Renal pelvis (tissue), 12 donors: ENCODE measurements at places on chromosomes 16 and 17. TPM values are rescaled to one million over a fixed set of nuclear protein-coding genes. Genes with fewer than 3 reads are reported as not detected.

The ZNF205 gene
- polyA plus RNA-seq = 20.3 TPM

The KRTAP2-2 gene
- polyA plus RNA-seq = not detected

The BRD7 gene
- 116 TPM for polyA plus RNA-seq

The KLHL10 gene
- polyA plus RNA-seq = 0.27 TPM

The WWOX gene
- 36.4 TPM for polyA plus RNA-seq

The KRTAP9-8 gene
- polyA plus RNA-seq = not detected

The FZD2 gene
- polyA plus RNA-seq = 38.2 TPM

The ZPBP2 gene
- polyA plus RNA-seq = not detected

The ZNF18 gene
- 11.0 TPM for polyA plus RNA-seq

The PYY gene
- 0.19 TPM for polyA plus RNA-seq

The SMIM5 gene
- polyA plus RNA-seq = 8.1 TPM

The SMIM36 gene
- not detected for polyA plus RNA-seq

The KRT15 gene
- polyA plus RNA-seq = 2.9 TPM

The IRX5 gene
- polyA plus RNA-seq = 9.3 TPM

The GRB7 gene
- 56.5 TPM for polyA plus RNA-seq

GRCh38 chr16:80440667-80441066 lies 100.1 kb upstream of the DYNLRB2 start:
- DNase-seq = no peak

DNA sequence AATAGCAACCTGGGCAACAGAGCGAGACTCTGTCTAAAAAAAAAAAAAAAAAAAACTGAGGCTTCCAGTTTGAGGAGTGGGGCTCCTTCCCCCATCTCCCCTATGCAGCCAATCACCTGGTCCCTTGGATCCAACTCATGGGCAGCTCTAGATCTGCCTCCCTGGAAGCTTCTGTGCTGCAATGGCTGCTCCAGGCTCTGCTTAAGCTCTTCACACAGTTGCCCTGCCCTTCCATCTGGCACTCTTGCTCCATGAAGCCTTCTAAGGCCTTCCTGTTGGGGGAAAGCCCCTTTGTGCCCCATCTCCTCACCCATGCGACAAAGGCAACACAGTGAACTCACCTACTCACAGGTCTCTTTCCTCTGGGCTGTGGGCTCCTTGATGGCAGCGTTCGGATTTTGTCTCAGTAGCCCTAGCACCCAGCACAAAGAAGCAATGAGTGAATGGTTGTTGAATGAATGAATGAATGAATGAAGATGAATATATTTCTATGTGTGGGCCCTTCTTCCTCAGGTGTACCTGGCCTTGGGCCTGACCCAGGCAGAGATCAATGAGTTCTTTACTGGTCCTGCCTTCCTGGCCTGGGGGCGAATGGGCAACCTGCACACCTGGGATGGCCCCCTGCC lies 1.9 kb downstream of the NAGLU start:
- no peak for DNase-seq

DNA sequence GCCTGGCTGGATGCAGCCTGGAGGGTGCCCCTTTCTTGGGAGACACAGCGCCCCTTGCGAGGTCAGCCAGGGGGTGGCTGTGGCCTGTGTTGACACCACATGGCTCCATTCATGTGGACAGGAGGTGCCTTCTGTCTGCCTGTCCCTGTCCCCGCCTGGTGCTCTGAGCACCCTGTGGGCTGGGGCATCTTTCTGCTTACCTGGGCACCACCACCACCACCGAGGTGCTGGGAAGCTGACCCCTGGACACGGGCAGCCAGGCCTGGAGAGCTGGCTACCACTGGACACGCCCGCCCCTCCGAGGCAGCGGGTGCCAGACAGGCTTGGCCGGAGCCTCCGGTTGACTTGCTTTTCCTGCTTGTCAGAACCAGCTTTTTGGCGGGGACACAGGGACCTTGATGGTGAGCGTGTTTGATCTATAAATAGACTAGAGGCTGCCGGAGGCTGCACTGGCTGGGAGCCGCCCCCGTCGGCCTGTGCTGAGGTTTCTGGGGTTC lies 121.3 kb upstream of the GSE1 start:
- no peak for DNase-seq

DNA sequence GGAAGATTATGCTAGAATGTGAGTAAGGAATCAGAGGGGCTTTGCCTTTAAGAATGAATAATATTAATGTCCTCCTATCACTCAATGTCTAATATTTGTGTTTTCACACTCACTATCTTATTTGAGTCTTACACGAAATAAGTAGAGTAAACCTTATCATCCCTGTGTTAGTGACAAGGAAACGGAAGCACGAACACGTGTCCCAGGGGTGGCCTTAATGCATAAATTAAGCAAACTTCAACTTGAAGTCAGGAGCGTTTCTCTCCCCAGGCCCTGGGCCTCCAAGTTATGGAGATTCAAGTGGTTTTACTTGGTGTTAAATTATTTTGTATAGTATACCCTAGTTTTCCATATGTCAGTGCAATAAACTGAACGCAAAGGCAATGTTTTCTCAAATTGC lies 96.0 kb downstream of the WDR59 start:
- no peak for DNase-seq

GRCh38 chr16:81597079-81597658 lies 152.6 kb downstream of the CMIP start:
- no peak for DNase-seq

GRCh38 chr17:80346498-80347275 lies 68.3 kb upstream of the ENDOV start:
- no peak for DNase-seq

DNA sequence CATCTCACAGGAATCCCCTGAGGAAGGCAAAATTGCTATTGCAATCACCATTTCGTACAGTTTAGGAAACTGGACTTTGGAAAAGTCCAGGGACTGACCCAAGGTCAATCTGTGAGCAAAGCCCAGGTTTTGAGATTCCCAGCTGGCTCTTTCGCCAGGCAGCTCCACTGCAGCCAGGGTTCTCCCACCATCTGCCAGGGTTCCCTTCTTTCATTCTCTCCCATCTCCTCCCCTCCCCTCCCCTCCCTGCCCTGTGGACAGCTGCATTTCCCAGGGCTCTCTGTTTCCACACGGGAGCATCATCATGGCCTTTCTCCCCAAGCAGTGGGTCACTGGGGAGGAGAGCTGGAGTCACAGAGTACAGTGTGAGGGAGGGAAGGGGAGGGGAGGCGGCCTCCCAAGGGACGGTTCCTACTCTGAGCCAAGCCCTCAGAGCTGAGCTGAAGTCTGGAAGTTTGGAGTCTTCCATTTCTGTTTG lies 11.9 kb upstream of the GSDMA start:
- no peak for DNase-seq

DNA sequence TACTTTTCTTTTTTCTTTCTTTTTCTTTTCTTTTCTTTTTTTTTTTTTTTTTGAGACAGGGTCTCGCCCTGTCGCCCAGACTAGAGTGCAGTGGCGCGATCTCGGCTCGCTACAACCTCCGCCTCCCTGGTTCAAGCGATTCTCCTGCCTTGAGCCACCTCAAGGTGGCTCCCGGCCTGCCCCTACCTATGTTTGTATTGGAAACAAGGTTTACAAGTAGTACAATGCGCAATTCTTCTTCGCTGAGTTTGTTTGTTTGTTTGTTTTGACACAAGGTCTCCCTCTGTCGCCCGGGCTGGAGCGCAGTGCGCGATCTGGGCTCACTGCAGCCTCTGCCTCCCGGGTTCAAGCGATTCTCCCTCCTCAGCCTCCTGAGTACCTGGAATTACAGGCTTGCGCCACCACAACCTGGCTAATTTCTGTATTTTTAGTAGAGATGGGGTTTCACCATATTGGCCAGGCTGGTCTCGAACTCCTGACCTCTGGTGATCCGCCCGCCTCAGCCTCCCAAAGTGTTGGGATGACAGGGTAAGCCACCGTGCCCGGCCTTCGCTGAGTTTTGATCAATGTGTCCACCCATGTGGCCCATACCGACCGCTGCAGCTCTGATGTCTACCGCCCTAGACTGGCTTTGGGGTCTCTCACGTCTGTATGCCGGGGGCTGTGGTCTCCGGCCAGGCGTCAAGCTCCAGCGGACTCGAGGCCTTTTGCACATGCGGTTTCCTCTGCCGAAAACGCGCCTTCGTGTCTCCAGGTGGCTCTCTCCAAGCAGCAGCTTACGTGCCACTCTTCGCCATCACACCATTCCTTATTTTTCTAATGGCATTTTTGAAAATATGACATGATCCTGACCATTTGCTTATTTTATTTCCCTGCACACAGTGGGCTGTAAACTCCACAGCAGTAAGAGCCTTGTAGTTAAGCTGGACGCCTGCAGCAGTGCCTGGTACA lies 1.1 kb upstream of the YBX2 start:
- no peak for DNase-seq

- DNase-seq = peak; percentile 58
Observed at GRCh38 chr17:59361916-59362810, 30.7 kb downstream of the YPEL2 start.

GRCh38 chr17:59329176-59330052 lies 2.0 kb upstream of the YPEL2 start:
- DNase-seq = peak; percentile 80

GRCh38 chr17:27494192-27495091 lies 38.2 kb downstream of the KSR1 start:
- peak; percentile 60 for DNase-seq

DNA sequence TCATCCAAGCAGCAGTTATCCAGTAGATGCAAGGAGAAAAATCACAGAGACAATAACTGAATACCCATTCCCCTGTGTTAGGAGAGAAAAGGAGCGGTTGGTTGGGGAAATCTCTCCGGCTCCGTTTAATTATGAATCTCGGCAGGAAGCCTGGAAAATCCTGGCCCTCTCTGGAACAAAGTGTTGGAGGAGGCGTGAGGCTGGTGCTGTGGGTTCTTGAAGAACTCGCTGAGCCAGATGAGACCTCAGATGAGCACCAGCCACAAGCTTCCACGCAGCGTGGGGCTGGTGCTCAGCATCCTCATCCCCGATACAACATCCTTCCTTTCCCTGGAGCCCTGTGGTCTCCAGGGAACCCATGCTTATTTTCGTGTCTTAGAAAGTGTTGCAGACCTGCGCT lies 39.7 kb downstream of the CACNG4 start:
- DNase-seq = no peak

DNA sequence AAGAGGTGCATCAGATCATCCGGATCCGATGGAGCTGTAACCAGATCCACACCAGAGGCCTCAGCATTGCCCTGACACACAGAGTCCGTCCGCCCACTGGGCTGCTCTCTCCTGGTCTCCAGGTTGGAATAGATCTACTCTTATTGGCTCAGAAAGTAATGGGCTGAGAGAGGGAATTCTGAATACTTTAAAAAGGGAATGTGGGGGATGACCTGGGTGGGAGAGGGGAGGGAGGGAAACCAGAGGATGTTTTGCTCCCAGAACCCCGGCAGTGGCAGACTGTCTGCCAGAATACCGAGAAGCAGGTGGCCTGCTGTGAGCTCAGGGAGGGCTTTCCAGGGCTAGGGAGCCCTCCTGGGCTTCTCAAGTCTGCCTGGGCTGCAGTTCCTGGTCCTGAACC lies 126.5 kb downstream of the ENGASE start:
- DNase-seq = no peak

- DNase-seq = no peak
Observed at GRCh38 chr16:88754912-88755744, 29.9 kb downstream of the PIEZO1 start.
